ENCODE measurements at places on chromosomes 3 and 15.

GRCh38 chr15:101255615-101256241, 3.9 kb upstream of the CHSY1 start:
- DNase-seq: peak; percentile 92

GRCh38 chr3:177569875-177570657, 372.8 kb upstream of the TBL1XR1 start:
- DNase-seq: no peak

DNA sequence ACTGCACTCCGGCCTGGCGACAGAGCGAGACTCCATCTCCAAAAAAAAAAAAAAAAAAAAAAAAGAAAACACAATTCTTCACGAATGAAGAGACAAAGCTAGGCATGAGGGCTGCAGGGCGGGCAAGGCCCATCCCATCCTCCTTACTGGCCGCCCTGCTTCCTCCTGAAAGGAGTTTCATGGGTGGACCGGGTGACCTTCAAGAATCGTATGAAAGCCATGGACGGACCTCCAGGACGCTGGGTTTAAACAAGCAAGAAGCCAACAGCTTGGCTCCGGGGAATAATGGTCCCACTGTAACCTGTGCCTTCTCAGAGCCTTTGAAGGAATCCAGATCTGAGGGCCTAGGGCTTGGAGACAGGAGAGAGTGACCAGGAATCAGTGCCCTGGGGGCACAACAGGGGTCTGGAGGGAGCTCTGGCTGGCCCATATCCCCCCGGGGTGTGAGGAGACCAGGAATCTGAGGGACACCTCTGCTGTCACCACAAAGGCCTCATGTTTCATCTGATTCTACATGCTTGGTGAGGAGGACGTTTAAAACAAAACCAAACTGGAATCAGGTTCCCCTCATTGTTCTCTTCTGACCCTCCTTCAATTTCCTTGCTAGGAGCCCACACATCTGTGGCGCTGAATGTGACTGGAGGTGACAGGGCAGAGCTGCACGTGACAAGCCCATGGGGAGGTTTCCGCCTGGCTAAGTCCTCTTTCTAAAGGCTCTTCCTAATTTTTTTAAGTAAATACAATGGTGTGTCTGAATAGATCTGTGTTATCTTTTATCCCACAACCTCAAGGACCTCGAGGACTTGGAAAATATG, 46.1 kb downstream of the WHAMM start:
- DNase-seq: no peak

GRCh38 chr3:6860954-6861624, at the start of gene GRM7:
GRM7 (plus strand) TSS chr3:6861115.
- no peak for DNase-seq

DNA sequence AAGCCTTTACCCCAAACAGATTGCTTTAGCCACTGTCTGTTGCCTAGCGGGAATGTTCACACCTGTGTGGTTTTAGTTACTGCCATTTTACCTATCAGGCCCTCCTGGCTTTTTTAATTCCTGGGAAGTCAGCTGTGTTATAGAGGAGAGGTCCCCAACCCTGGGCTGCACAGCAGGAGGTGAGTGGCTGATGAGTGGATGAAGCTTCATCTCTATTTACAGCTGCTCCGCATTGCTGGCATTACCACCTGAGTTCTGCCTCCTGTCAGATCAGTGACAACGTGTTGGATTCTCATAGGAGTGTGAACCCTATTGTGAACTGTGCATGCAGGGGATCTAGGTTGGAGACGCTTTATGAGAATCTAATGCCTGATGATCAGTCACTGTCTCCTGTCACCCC, 127.0 kb downstream of the MBNL1 start:
- no peak for DNase-seq

DNA sequence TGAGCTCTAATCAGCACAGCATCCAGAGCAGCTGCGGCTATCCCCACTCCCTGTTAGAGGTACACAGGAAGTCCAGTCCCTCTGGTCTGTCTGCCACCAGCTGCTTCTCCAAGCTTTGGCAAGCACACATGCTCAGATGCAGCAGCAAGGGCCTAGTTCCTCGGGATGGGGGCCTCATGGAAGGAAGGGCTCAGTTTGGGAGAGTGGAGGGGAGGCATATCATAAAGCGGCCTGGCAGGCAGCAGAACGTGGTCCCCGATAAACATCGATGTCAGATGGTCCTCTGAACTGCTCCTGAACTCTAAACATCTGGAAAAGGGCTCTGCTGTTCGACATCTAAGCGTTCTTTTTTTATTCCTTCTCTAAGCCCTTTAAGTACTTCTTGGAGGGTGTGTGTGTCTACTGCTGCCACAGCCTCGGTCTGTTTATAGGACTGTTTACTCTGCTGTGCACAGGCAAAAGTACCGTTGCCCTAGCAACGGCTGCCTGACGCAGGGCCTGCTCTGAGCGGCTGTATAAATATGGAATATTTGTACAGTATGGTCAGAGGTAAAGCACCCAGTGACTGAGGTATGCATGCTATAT, 74.6 kb downstream of the PRICKLE2 start:
- DNase-seq: peak; percentile 99

DNA sequence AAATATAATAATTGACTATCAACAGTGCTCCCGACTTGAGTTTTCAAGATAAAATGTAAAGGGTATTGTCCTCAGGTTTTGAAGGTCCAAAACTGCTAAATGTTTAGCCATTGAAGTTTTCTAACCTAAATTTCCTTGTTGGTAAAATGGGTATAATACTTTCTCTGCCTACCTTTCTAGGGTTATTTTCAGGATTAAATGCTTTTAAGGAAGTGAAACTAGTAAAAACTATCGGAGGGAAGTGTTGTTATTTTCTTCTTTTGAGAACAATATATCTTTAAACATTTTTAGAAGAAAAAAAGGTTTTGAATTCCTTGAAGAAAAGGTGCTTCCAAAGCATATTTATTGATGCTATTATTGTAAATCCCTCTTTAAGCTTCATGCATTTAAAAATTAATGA, 67.3 kb downstream of the FILIP1L start:
- DNase-seq: no peak

Data from IMR-90 (cell line).